ENCODE measurements at places on chromosomes 5 and 9. TPM values are rescaled to one million over a fixed set of nuclear protein-coding genes. Genes with fewer than 3 reads are reported as not detected.

DNA sequence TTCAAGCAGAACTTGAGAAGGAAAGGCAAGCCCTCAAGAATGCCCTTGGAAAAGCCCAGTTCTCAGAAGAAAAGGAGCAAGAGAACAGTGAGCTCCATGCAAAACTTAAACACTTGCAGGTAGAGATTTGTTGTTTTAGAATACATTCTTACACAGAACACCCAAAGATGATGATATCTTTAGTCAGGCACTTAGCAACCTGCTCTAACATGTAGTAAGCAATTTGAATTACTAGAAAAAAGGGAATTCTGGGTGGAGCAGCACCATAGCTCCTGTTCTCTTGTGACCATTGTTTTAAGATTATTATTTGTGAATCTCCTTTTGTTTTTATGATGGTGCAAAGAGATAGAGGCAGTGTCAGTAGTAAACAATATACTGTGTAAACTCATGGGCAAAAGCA, 63.1 kb downstream of the RAB14 start:
- no peak for DNase-seq

The SPINK6 gene
- polyA plus RNA-seq: not detected

DNA sequence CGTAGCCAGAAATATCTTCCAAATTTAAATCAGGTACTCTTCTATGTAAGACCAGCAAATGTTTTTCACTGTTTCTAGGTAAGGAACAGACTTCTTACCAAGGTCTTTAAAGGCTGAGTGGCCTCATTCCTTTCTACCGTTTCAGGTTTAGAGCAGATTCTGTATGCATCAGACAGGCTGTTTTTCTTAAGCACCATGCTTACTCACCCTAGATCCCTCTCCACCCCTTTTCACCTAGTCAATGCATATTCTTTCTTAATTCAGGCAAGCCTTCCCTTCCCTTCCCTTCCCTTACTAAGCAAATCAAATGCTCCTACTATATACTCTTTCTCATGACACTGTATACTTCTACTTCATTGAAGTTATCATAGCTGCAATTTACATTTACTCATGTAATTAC, 70.7 kb downstream of the RFX3 start:
- DNase-seq: no peak

DNA sequence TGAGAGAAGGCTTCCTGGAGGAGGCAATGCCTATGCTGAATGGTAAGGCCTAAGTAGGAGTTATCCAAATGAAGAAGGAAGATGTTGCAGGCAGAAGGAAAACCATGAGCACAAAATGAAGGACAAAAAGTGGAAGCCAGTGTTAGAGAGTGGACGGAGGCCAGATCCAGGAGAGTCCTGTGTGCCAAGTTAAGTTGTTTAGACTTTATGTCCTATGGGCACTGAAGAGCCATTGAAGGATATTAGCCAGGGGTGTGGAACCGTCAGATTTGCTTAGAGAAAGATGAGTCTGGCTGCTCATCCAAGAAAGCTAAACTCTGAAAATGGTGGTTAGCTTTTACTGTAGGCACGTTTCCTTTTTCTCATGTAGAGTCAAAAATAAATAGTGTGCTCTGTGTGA, 254.7 kb downstream of the ADAMTSL1 start:
- DNase-seq: no peak

The GLRA1 gene
- polyA plus RNA-seq: not detected

The ZNF366 gene
- polyA plus RNA-seq: 1.4 TPM

The FCHSD1 gene
- polyA plus RNA-seq: 1.4 TPM

- DNase-seq: no peak
Measured at GRCh38 chr5:27821681-27822080, 783.3 kb upstream of the CDH9 start.

The OLFM1 gene
- 11.2 TPM for polyA plus RNA-seq

The CCDC192 gene
- polyA plus RNA-seq: not detected

DNA sequence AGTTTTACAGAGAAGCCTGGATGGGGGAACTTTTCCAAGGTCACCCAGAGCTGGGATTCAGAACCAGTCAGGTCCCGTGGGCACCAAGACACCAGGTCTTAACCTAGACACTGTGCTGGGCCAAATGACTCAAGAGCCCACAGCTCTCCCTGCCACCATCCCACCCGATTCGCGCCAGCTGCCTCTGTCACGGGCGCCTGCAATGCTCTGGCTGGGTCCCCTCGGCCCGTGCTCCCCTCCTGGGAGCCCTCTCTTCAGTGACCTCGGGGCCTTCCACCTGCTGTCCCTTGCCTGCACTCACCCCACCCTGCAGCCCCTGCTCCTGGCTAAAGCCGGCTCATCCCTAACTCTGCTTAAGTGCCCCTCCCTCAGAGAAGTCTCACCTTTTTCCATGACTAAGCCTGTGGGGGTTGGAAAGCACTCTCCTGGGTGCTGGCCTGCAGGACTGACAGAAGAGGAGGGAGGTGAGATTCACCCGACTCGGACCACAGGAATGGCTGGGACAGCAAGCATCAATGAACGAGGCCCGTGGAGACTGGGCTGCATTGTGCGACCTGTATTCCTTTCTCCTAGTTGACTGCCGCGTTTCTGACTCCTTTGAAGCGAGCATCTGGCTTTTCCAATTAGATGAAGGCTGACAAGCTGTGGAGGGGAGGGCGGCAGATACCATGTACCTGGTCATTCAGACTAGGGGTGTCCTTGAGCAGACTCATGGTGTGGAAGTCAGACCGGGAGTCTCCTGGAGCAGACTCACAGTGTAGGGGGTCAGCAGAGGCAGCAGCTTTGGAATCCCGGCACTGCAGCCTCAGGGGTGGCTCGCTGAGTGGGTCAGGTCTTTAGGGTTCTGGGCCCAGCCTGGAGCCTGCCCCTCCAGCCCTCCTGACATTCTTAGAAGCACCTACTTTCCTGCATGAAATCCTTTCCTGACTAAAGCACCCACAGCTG, 5.8 kb upstream of the IL4 start:
- DNase-seq: no peak

DNA sequence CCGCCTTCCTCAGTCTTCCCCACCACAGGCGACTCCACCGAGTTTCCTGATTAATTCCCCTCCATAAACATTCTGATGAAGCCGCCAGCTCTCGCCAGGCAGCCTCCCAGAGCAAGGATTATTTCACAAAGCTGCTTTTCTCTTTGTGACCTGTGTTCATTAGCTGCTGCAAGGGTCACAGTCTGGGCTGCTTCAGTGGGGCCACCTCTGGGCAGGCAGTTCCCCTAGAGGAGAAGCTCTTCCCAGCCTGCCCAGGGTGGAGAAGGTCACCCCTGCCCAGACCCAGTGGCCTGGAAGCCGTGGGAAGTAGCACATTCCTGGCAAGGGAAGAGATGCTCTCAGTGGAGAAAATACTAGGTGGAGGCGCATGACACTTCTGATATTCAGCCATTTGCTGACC, 58.4 kb upstream of the RAPGEF1 start:
- DNase-seq: no peak

All from psoas muscle (tissue), 8 donors.